Activated CD4-positive, alpha-beta T cell treated with anti-CD3 and anti-CD28 coated beads, Interleukin-2, amount 10 ng/mL, durations not matched to agents 24 days and 14 days (primary cell): ENCODE measurements at places on chromosomes 11 and 22.
A peak's percentile ranks its signal among the peaks of the same experiment; 100 is the strongest.

GRCh38 chr11:66856496-66857233 lies at the start of gene LRFN4:
Gene LRFN4, plus strand, starts transcription at chr11:66857064. Its CDS starts 681 bp downstream, at chr11:66857745.
- peak within 1 kb of the TSS; percentile 95 for H3K4me3 ChIP-seq
- H3K4me1 ChIP-seq: peaks cover 11% of the 10 kb centered on the region
- H3K27ac ChIP-seq: peak within 1 kb of the TSS; percentile 97
- peaks cover 4% of the 10 kb centered on the region for H3K36me3 ChIP-seq
- DNase-seq: no peak

DNA sequence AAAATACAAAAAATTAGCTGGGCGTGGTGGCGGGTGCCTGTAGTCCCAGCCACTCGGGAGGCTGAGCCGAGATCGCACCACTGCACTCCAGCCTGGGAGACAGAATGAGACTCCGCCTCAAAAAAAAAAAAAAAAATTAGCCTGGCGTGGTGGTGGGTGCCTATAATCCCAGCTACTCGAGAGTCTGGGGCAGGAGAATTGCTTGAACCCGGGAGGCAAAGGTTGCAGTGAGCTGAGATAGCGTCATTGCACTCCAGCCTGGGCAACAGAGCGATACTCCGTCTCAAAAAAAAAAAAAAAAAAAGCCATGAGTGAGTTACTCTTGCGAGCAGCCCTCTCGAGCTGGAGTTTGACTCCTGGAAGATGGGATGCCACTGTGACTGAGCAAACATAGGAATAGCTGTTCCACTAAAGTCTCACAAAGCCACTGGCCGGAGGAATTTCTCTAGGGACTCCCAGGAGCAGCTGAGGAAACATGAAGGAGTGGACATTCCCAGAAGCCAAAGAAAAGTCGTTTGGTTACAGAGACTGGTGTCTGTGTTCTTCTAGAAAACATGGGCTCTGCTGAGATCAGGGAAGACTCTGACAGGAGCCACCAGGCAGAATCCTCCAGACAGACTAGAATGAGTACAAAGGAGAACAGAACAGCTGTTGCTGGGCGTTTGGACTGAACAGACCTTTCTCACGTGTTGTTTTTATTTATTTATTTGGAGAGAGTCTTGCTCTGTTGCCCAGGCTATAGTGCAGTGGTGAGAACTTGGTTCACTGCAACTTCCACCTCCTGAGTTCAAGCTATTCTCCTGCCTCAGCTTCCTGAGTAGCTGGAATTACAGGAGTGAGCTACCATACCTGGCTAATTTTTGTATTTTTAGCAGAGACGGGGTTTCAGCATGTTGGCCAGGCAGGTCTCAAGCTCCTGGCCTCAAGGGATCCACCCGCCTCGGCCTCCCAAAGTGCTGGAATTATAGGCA lies 32.4 kb upstream of the MYH9 start:
- H3K4me1 ChIP-seq: peaks cover 28% of the 10 kb centered on the region
- no peaks in the 10 kb centered on the region for H3K36me3 ChIP-seq
- H3K27ac ChIP-seq: no peak overlapping the region
- no peak overlapping the region for H3K4me3 ChIP-seq
- no peak for DNase-seq
- no peaks in the 10 kb centered on the region for H3K27me3 ChIP-seq

- no peaks in the 10 kb centered on the region for H3K27me3 ChIP-seq
- H3K27ac ChIP-seq: peak overlapping the region; percentile 8
- no peak for DNase-seq
- peak overlapping the region; percentile 54 for H3K4me3 ChIP-seq
- peaks cover 12% of the 10 kb centered on the region for H3K36me3 ChIP-seq
Observed at GRCh38 chr11:110297076-110297725, 787 bp upstream of the RDX start.

DNA sequence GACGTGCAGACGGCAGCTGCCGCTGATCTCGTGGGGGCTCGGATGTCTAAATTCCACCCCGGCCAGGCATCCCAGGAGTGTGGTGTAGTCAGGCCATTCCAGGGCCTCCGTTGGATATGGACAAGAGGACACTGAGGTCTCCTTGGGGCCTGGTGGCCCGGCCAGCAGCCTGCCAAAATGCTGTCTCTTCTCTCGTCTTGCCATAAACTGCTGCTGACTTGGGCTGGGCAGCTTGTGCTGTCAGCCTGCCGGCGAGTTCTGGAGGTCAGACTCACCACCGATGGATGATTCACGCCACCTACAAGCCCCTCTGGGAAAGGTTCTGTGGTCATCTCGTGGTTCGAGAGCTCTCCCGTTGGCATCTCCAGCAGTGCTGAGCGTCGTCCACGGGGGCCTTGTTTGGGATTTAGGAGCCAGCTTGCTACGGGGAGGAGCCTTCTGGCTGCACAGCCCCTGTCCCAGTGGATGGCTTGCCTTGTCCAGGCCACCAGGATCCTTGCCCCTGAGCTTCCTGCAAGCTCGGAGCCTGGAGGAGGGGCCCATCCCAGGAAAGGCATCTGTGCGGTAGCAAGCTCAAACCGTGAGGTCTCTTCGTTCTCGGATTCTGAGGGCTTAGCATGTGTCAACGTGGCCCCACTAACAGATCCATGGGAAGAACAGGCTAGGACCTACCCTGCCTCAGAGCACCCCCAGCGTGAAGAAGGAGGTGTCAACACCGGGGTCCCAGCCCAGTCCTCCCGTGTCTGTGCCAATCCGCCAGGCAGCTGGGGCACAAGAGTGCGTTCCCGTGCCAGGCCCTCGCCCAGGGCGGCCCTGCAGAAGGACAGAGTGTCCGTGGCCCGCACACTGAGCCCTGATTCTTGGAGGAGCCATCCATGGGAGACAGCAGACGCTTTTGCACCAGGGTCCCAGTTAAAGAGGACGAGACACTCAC lies 1114.1 kb downstream of the BRD1 start:
- no peak overlapping the region for H3K27ac ChIP-seq
- H3K36me3 ChIP-seq: no peaks in the 10 kb centered on the region
- DNase-seq: no peak

- H3K36me3 ChIP-seq: no peaks in the 10 kb centered on the region
- no peak for DNase-seq
- H3K27ac ChIP-seq: no peak overlapping the region
- H3K27me3 ChIP-seq: peaks cover 5% of the 10 kb centered on the region
- H3K4me1 ChIP-seq: no peaks in the 10 kb centered on the region
Observed at GRCh38 chr22:44538051-44538450, 40.0 kb upstream of the RTL6 start.
